Body of pancreas (tissue), 4 donors: ENCODE measurements at places on chromosomes 11 and 22. TPM values are rescaled to one million over a fixed set of nuclear protein-coding genes. Genes with fewer than 3 reads are reported as not detected.

Gene RBM7
- 9.6 TPM for total RNA-seq

Gene MS4A6E
- not detected for total RNA-seq

Gene TRPM5
- under 0.01 TPM for total RNA-seq

Gene SLC5A1
- 0.33 TPM for total RNA-seq

GRCh38 chr22:41274856-41275255 is 11.1 kb downstream of the RANGAP1 start:
- no peak overlapping the region for H3K27ac ChIP-seq
- no peaks in the 10 kb centered on the region for H3K36me3 ChIP-seq
- no peaks in the 10 kb centered on the region for H3K27me3 ChIP-seq
- H3K4me1 ChIP-seq, result no peaks in the 10 kb centered on the region
- no peak for DNase-seq

GRCh38 chr11:18705651-18706281 is 7.2 kb downstream of the TMEM86A start:
- peak; percentile 47 for DNase-seq
- no peaks in the 10 kb centered on the region for H3K36me3 ChIP-seq
- H3K4me3 ChIP-seq, result peak overlapping the region; percentile 22
- H3K27ac ChIP-seq, result peak overlapping the region; percentile 43
- peaks cover 23% of the 10 kb centered on the region for H3K4me1 ChIP-seq

GRCh38 chr22:18997925-18998315 is 61.8 kb upstream of the PRODH start:
- no peak overlapping the region for H3K27ac ChIP-seq
- H3K36me3 ChIP-seq, result no peaks in the 10 kb centered on the region
- peak; percentile 26 for DNase-seq
- H3K4me1 ChIP-seq, result peaks cover 13% of the 10 kb centered on the region
- no peak overlapping the region for H3K4me3 ChIP-seq
- H3K27me3 ChIP-seq, result no peaks in the 10 kb centered on the region

- DNase-seq, result no peak
- H3K4me1 ChIP-seq, result no peaks in the 10 kb centered on the region
- no peak overlapping the region for H3K4me3 ChIP-seq
- H3K27ac ChIP-seq, result no peak overlapping the region
Observed at GRCh38 chr11:116164843-116165242, 607.9 kb downstream of the BUD13 start.

DNA sequence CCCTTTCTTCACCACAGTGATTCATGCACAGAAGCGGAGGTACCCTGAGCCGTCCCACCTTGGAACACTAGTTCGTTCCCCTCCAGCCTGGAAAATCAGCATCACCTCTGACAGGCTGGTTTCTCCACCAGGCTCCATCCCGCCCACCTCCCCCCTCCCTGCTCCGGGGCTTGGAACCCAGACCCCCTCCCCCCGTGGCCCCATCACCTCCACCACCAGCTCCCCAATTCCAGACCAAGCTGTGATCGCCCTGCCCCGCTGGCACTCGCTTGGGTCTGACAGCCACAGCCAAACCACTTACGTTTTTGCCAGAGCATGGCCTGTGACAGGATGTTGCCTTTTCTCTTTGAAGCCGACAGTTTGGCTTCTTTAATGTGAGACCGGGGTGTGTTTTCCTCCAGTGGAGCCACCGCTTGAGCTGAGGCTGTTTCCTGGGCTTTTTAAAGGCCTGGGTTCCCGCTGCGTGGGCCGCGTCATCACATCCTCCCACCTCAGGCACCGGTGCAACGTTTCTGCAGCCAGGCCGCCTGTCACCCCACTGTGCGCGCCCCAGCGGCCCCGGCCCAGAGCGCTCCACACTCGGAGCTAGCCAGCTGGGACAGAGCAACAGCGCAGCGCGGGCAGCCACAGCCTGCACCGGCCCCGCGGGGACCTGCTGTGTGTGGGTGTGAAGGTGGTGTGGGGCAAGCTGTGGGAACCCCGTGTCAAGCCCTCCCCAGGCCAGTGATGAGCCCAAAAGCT is at the start of gene POU2AF1:
TSS of gene POU2AF1 (minus strand) at position 415 of the 741 bp plus-strand sequence. CDS start at position 317, 98 bp downstream.
- no peak within 1 kb of the TSS for H3K27ac ChIP-seq
- no peak within 1 kb of the TSS for H3K4me3 ChIP-seq
- H3K36me3 ChIP-seq, result no peaks in the 10 kb centered on the region
- no peaks in the 10 kb centered on the region for H3K27me3 ChIP-seq

- no peaks in the 10 kb centered on the region for H3K4me1 ChIP-seq
- no peak for DNase-seq
- H3K27me3 ChIP-seq, result no peaks in the 10 kb centered on the region
Observed at GRCh38 chr22:44482776-44483175, 15.3 kb downstream of the RTL6 start.

GRCh38 chr22:42313804-42314581 is 43.5 kb upstream of the TCF20 start:
- H3K27ac ChIP-seq, result peak overlapping the region; percentile 3
- H3K27me3 ChIP-seq, result no peaks in the 10 kb centered on the region
- peak; percentile 81 for DNase-seq
- H3K4me1 ChIP-seq, result peaks cover 10% of the 10 kb centered on the region
- H3K36me3 ChIP-seq, result no peaks in the 10 kb centered on the region
- no peak overlapping the region for H3K4me3 ChIP-seq

DNA sequence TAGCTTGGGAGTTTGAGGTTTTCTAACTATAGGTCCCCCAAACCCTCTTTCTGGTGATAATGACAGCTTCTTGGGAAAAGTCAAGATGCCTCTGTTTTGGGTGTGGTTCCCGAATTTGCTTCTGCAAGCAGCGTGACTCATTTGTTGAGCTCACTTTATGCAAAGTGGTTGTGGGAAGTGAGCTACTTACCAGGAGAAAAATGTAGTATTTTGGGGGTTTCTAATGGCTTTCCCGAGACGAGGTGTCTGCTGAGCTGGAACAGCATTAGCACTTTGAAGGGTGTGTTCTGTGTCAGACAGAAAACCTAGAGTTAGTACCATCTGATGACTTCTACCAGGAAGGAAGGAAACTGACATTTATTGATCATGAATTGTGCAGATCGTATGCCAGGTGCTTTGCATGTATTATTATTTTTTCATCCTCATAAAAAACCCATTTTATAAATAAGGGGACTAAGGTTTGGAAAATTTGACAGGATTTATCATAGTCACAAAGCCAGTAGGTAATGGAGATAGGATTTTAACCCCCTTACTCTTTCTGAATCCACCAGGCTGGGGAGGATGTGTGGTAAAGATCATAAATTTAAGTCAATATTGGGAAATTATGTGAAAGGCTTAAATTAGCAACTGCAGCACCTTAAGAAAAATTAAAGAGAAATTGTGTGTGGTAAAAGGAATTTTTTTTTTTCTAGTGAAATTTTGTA is 108.8 kb upstream of the CD44 start:
- no peaks in the 10 kb centered on the region for H3K27me3 ChIP-seq
- no peak overlapping the region for H3K4me3 ChIP-seq
- no peaks in the 10 kb centered on the region for H3K36me3 ChIP-seq
- DNase-seq, result no peak
- no peaks in the 10 kb centered on the region for H3K4me1 ChIP-seq
- H3K27ac ChIP-seq, result no peak overlapping the region

- no peak for DNase-seq
- no peak overlapping the region for H3K4me3 ChIP-seq
- H3K4me1 ChIP-seq, result no peaks in the 10 kb centered on the region
- no peaks in the 10 kb centered on the region for H3K27me3 ChIP-seq
Observed at GRCh38 chr11:5197536-5197935, 2.9 kb downstream of the OR51V1 start.

DNA sequence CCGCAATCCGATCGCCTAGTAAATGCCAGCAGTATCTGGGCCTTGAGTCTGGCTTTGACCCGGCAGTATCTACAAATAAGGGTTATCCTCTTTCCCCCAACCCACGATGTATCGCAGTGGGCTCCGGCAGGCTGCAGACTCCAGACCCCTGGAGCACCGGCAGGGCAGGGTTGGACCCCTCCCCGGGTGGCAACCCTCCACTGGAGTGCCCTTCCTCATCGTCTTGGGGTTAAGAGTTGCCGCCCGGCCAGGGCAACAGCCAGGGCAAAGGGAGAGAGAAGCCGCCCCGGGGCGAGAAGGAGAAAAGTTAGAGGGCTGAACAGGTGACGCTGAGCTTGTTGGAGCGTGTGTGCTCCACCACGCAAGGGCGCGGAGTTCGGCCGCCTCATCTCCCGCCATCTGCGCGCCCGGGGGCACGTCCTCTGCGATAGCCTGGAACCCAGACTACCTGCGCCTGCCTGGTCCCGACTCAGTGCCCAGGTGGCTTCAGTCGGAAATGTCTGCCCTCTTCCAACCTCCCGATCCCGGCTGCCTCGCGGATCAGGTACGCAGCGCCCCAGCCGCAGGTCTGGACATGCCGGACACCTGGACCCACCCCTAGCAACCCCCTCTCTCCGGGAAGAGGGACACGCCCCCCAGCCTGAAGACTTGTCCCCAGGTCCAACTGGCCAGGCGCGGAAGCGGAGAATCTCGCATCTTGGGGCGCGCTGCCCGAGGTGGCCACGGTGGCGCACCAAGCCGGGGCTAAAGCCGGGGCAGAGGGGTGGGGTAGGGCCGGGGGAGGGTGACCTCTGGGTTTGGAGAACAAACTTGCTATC is 1.2 kb downstream of the DSCAML1 start:
- peaks cover 21% of the 10 kb centered on the region for H3K4me1 ChIP-seq
- H3K36me3 ChIP-seq, result no peaks in the 10 kb centered on the region
- H3K27me3 ChIP-seq, result peaks cover 4% of the 10 kb centered on the region

DNA sequence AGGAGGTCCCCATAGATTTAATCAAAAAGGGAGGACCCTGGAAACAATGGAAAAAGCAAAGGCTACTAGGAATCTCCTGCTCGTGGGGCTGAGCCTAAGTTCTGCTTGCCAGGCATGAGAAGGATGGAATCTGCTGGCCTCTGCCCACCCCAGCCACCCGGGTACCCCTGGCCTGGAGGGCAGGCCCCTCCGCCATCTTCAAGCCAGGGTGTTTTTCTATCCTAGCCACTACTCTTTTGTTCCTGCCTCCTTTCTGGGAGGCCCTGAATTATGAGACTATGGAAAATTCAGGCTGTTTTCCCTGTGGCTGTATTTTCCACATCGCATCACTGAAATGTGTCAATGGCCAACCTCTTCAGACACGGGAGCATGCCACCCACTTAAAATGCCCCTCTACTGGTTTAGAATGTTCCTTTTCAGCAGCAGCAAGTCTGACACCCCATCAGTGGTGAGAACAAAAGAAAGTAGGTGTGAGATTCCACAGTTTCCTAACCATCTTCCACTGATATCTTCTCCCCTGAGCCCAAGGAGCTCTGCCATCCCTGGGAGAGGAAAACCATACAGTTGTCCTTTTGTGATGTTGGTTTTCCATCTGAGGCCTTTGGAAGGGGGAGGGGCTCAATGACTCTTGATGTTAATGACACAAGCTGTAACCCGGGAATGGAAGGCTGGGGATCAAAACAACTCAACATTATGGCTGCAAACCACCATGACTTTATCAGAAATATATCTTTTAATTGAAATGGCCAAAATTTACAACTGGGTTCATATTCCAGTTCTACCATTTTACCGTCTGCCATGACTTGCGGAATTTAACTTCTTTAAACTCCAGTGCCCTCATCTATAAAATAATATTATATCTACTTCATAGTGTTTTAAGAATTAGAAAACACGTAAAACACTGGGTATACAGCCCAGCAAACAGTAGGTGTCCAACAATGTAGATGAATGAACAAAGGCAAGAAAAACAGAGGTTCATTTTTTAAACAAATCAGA is 22.2 kb downstream of the DKK3 start:
- DNase-seq, result no peak
- H3K36me3 ChIP-seq, result no peaks in the 10 kb centered on the region
- H3K27ac ChIP-seq, result no peak overlapping the region
- no peaks in the 10 kb centered on the region for H3K27me3 ChIP-seq

DNA sequence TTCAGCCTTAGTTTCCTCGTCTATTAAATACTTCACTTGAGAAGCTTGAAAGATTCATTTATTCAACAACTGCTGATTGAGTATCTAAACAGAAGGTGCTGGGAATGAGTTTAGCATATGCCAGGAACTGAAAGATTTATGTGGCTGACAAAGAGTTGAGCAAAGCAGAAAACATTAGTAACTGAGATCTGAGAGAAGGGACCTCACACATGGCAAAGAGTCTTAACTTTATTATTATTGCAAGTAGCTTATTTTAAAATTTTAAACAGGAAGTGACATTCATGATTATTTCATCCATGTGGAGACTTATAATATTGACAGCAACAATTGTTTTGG is 133.6 kb downstream of the CASP12 start:
- no peaks in the 10 kb centered on the region for H3K36me3 ChIP-seq
- H3K27ac ChIP-seq, result no peak overlapping the region
- H3K4me3 ChIP-seq, result no peak overlapping the region

DNA sequence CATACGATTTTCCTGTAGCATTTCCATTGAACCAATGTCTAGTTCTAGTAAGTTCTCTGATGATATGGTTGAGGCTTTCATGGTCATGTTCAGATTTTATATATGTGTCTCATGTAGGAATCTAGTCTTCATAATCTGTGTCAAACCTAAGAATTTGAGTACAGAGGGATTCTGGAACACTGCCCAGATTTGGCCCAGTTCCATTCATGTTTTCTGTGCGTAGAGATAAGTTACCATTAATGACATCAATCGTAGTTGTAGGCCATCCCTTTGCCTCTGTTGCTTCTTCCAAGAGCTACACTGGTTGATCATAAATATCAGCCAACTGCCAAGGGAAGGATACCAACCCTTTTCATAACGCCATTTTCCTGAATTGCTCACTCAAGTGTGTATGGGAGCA is 23.3 kb downstream of the ST3GAL4 start:
- H3K4me3 ChIP-seq, result no peak overlapping the region
- H3K36me3 ChIP-seq, result no peaks in the 10 kb centered on the region
- DNase-seq, result no peak
- H3K4me1 ChIP-seq, result no peaks in the 10 kb centered on the region
- H3K27ac ChIP-seq, result no peak overlapping the region

GRCh38 chr22:26283330-26283729 is 114.1 kb downstream of the SEZ6L start:
- peaks cover 4% of the 10 kb centered on the region for H3K27me3 ChIP-seq
- H3K36me3 ChIP-seq, result no peaks in the 10 kb centered on the region
- H3K4me1 ChIP-seq, result no peaks in the 10 kb centered on the region

GRCh38 chr22:50706481-50707125 is 31.4 kb upstream of the ACR start:
- no peaks in the 10 kb centered on the region for H3K36me3 ChIP-seq
- H3K4me1 ChIP-seq, result no peaks in the 10 kb centered on the region
- H3K4me3 ChIP-seq, result no peak overlapping the region
- no peak for DNase-seq
- no peak overlapping the region for H3K27ac ChIP-seq

DNA sequence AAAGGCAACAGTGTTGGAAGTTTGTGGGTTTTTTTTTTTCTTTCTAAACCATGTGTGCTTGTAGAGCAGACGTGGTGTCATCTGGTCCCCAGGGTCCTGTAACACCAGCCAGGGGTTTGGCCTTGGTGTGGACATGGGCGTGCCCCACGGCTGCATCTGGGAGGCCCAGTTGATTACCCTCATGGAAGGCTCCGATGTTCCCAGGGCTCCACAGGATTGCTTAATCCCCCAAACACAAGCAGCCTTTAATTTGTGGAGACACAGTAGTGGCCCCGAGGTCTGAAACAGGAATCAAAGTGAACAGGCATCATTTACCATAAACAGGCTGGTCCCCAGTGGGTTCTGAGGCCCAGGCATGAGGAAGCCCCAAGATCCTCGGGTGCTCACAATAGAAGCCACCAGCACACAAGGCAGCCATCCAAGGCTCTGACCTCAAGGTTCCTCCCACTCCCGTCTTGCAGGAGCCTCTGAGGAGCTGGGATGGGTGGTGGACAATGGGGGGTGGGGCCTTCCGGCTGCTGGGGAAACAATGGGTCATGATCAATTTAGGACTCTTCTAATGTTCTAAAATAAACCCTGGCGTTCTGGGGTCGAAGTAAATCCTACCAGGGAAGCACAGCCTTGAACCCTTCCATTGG is 115.0 kb upstream of the CD82 start:
- H3K36me3 ChIP-seq, result no peaks in the 10 kb centered on the region
- H3K27me3 ChIP-seq, result no peaks in the 10 kb centered on the region
- no peak overlapping the region for H3K4me3 ChIP-seq
